T-helper 2 cell (primary cell): ENCODE measurements at places on chromosomes 11 and 22.
A peak's percentile ranks its signal among the peaks of the same experiment; 100 is the strongest.

DNA sequence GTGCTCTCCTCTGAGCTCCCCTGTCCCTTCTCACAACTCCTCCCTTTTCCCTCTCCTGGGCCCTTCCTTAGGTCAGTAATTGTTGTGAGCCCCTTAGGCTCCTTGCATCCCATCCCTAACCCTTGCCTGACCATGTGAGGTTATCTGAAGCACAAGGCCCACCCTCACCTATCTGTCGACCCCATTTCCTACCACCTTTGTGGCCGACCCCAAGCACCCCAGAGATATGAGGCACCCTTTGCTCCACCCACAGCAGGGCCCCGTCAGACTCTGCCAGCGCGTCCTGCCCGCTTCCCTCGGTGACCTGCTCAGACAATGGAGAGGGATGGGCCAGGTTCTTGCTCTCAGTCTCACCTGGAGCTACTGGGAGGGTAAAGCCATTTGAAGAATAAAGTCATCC, 1.3 kb downstream of the GNG3 start:
- peak; percentile 16 for DNase-seq

GRCh38 chr11:34233215-34233614, 124.6 kb downstream of the ABTB2 start:
- no peak for DNase-seq

GRCh38 chr11:18650859-18651557, 16.9 kb upstream of the SPTY2D1 start:
- DNase-seq: no peak

DNA sequence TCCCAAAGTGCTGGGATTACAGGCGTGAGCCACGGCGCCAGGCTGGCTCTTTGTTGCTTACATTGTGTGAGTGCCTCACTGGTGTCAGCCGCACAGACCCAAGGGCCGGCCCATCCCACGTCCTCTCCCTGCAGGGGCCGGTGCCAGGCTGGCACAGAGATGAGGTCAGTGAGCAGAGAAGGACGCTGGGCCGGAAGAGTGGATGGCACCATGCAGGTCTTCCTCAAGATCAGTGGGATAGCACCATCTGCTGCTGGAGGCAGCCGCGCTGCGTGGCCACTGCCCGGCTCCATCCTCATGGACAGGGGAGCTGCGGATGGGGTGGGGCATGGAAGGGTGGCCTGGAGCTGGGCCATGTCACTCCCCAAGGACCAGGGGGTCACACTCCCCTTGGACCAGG, 22.0 kb upstream of the FGF4 start:
- no peak for DNase-seq

DNA sequence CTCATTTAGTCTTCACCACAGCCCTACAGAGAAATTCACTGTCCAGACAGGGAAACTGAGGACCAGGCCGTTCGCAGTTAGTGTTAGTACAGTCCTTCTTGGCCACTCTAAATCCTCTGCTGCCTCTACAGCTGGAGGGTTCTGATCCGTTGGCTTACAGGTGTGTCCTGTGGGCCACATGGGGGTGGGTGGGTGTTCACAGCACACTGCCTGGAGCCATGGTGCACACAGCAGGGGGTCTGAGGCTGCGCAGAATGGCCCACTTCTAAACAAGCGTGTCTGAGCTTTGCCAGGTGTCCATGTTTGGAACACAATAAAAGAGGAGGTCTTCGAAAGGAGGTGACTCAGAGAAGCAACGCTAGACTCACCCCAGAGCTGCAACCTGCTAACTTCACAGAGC, 249.0 kb downstream of the ST3GAL4 start:
- no peak for DNase-seq

- DNase-seq: peak; percentile 14
These were observed 1.1 kb downstream of the NEAT1 start for GRCh38 chr11:65423516-65424204.

DNA sequence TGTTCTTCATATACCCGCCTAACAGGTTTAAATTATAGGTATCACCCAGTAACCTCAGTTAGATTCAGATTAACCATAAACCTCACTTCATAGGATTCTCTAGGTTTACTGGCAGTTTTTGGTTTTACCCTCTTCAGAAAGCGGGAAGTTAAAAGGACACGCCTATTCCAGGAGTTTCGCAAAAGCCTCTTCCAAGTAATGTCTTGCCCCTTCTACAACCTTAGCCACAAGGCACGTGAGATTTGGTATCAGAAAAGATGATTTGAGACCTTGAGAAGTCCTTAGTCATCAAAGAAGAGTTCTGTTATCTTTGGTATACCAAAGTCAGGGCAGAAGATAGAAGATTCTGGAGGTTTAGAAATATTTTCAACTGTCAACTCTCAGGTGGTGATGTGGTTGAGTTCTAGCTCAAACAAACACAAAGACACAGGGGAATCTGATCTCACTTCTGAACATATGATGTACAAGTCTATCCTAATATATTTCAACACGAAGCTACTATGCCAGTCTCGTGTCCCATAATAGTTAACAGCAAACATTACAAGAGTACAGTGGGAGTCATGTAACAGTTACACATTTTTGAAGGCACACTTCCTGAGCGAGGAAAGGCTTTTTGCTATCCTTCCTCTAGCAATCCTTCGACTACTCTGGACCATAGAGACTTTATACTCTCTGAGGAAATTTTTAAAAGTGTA, 103.5 kb downstream of the USP35 start:
- peak; percentile 95 for DNase-seq

DNA sequence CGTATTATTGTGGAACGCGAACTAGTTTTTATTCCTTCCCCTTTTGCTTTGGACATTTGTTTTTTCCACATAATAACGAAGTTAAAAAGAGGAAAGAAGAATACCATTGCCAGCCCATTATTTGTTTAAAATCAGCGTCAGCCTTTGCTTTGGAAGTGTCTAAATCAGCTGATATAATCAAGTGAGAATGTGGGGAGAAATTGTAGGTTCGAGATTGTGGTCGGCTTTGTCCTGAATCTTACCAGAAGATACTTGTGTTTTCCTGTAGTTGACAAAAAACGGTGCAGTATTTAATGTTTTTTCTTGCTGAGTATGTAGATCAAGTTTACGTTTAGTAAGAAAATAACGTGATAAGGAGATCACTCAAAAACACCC, 935 bp downstream of the ZNF143 start:
- DNase-seq: no peak

- no peak for DNase-seq
These were observed 7.9 kb upstream of the APLNR start for GRCh38 chr11:57244911-57245310.

- no peak for DNase-seq
These were observed 51.7 kb upstream of the CCDC89 start for GRCh38 chr11:85737738-85738137.
